ENCODE measurements at places on chromosomes 2 and 18.

GRCh38 chr2:29082804-29083495, 8.6 kb upstream of the PCARE start:
- no peak for DNase-seq

DNA sequence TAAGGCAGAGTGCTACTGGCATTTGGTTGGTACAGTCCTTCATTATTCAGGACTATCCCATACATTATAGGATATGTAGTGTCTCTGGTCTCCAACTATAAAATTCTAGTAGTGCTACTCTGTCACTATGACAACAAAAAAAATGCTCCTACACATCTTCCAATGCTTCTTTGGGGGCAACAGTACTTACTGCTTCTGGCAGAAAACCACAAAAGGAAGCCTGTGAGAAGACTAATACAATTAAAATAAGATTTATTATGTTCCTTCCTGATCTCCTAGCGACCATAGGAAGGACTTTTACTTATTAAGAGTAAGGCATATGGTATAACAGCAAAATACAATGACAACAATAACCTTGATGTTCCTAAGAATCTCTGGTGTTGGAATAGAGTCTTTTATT, 48.4 kb upstream of the CPO start:
- DNase-seq, result no peak

- no peak for DNase-seq
Observed at GRCh38 chr2:150689590-150689989, 202.1 kb upstream of the RND3 start.

DNA sequence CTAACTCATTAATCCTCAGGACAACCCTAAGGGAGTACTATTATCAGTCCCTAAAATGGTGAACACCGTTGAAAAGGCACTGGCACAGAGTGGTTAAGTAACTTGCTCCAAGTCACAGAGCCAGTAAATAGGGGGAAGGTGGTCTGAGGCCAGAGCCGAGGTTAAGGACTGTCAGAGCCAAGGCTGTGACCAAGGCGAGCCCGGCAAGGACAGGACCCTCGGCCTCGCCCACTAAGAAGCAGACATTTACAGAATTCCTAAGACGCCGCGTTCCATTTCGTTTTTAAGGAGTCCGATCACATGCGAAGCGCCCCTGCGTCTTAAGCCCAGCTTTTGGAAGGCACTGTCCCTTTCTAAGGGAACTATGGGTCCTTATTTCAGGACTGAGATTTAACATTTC, 1.1 kb downstream of the PDIA6 start:
- no peak for DNase-seq

DNA sequence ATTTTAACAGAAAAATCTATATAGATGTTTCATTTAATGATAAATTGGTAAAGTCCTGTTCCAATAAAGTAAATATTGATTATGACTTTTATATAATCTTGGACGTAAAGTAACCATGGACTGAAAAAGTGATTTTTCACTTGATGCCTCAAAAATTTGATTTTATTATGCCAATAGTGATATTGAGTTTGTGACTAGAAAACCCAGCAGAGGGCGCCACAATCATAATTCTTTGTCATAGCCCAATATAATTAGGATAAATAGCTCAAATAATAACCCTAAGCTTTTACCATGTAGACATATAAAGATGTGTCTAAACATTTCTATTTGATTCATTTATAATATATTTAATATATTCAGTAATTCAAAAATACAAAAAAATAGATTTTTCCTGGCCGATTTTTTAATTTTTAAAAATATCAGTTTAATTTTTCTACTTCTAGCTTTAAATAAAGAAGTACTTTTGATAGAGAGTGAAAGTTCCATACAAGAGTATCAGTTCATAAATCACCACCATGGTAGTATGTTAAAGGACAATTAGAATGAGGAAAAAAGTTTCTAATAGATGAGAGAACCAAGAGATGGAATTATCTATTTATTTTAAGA, 30.7 kb downstream of the CAMKMT start:
- DNase-seq, result peak; percentile 64

GRCh38 chr2:3442185-3442584, 62.7 kb downstream of the TRAPPC12 start:
- no peak for DNase-seq

- DNase-seq, result no peak
Observed at GRCh38 chr2:35391736-35392442, 963.7 kb upstream of the CRIM1 start.

GRCh38 chr2:12490641-12491040, 226.1 kb upstream of the TRIB2 start:
- no peak for DNase-seq

DNA sequence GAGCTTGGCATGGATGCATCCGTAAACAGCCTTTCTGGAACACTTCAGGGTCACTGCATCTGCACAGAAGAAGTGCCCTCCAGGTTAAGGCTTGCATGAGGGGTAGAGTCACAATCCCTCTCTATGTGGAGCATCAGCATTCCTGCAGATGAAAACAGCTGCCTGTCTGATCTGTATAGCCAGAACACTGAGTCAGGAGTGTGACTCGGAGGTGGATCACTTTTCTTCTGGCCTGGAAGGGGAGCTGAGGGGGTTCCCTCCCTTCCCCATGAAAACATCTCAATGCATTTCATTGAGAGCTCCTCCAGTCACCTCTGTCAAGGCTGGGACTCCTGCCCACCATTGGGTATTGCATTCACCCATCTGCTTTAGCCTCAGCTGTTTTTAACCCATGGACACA, 72.5 kb upstream of the SERPINE2 start:
- no peak for DNase-seq

DNA sequence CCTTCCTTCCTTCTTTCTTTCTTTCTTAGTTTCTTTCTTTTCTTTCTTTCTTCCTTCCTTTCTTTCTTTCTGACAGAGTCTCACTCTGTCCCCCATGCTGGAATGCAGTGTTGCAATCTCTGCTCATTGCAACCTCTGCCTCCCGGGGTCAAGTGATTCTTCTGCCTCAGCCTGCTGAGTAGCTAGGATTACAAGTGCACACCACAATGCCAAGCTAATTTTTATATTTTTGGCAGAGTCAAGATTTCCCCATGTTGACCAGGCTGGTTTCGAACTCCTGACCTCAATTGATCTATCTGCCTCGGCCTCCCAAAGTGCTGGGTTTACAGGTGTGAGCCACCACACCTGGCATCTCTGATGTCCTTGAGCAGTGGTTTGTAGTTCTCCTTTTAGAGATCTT, 48.5 kb downstream of the IL1R2 start:
- no peak for DNase-seq

GRCh38 chr2:39228413-39229209, 15.2 kb downstream of the CDKL4 start:
- DNase-seq, result no peak

GRCh38 chr2:10497797-10498251, 49.7 kb upstream of the ODC1 start:
- DNase-seq, result peak; percentile 29

GRCh38 chr2:180778291-180778690, 202.1 kb upstream of the UBE2E3 start:
- DNase-seq, result no peak

GRCh38 chr2:241136191-241136590, 13.1 kb downstream of the PASK start:
- no peak for DNase-seq

DNA sequence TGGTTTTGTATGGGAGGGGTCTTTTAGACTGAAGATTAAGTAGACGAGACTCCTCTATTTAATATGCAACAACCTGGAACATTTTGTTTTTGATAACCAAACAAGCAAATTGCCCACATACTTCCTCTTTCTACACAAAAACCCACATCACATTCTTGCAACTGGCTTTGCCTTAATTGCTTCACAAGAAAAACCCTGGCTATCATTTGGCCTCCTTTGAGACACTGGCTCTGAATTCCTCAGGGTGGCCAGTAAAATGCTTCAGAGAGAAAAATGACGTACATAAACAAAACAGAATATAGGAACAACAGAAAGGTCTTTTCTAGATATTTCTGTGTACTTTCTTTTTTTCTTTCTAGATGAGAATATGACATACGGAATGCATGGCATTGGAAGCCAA, 103.0 kb downstream of the TRIB2 start:
- DNase-seq, result no peak

DNA sequence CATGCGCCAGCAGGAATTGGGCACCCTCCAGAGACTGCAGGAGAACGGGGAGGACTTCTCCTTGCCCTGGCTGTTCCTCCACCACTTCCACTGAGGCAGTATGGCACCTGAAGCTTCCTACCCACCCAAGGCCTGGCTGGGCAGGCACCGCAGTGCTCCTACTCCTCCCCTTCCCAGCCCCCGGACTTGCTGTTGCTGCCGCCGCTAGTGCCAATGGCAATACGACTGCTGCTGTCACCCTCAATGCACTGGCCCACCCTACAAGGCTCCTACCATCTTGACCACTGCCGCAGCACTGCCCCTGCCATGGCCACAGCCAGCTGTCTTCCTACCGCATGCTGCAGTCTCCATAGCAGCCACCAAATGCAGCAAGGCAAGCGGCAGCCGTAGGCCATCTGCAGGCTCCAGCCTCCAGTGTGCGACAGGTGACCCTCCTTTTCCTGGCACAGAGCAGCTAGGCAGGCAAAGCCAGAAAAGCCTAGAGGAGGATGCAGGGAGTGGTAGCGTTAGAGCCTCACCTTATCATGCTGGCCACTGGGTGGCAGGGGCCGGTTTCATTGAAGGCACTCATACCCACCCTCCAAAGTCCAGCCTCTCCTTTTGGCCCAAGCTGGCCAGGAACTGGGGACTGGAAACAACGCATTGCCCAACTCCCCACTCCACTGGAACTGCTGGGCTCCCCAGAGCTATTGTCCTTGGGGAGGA, 47.4 kb upstream of the ANKRD62 start:
- no peak for DNase-seq

- DNase-seq, result no peak
Observed at GRCh38 chr2:224085246-224085645, 46.2 kb upstream of the SERPINE2 start.

DNA sequence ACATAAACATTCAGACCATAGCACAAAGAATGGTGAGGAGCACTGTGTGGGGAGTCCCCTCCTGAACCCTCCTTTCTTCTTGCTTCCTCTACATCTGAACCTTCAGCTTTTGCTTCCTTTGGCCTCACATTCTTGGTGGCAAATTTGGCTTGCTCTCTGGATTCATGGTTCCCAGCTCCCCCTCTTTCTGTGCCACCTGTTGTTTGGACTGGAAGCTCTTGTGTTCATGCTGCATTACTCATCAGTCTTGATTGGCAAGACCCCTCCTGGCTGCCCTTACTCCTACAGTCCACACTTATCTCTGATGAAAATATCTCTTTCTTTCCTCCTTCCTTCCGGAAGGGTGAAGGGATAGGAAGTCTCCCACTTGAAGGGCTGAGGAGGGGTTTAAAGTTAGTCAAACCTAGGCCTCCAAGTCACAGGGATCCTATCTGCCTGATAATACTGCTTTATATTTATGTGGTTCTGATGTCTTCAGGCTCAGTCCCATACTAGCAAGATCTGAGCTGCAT, 70.0 kb downstream of the MYO3B start:
- no peak for DNase-seq

DNA sequence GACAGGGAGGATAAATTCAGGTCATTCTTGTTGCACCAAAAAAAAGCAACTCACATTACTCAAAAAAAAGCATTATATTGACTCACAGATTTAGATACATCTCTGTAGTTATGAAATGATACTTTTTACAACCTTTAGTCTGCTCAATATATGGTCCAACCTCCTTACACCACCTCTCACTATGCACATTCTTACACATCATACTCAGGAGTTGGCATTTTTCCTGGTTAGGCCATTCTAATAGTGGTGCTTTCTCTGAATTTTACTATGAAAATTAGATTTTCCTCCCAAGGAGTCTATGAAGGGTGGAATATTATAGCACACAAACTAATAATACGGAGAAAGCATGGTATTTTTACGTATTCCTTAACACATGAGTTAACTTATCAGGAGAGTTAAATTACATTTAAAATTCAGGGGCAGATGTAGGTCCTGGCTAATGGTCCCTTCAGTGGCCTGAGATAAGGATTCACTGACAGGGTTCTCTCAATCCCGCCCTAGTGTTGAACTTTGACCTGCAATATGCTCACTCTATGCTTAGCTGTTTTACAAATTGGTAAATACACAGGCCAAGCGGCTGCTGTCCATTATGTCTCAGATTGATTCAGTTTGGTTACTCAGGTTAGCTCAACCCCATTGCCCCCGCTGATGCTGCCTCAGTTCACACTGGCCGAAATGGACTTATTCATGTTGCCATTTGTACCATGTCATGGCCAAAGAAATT, 153.6 kb downstream of the NCKAP5 start:
- DNase-seq, result no peak

DNA sequence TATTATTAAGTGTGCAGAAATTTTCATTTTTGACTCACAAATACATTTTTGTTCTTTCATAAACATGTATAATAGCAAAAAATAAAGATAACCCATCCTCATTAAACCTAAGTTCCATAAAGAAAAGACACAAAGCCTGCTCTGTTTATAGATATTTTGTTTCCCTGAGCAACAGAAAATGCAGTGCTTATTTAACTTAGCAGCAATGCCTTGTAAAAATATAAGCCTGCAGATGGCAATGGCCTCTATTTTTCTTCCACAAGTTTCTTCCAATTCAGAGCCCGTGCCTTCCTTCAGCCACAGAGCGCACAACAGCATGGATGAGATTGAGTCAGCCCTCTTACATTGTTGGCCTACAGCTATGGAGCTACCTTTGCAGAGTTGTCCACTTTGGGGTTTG, 43.6 kb downstream of the PKP4 start:
- DNase-seq, result no peak

GRCh38 chr2:56892382-56892781, 708.6 kb downstream of the CCDC85A start:
- DNase-seq, result no peak

DNA sequence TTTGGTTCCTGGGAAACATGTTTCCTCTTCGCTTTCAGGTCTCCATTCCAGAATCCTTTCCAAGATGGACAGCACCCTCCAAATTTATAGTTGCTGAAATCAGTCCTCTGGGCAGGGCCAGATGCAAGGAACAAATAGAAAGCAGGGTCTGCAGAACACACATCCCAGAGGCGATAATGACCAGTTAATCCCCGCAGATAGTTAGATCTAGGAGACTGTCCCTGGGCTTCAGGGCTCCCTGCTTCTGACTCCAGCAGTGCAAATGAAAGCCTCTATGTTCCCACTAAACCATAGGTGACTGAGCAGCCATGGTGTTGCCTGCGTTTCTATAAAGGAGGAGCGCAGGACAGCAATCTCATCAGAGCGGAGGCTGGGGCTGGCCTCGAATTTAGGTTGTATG, 38.7 kb downstream of the SRSF7 start:
- no peak for DNase-seq

DNA sequence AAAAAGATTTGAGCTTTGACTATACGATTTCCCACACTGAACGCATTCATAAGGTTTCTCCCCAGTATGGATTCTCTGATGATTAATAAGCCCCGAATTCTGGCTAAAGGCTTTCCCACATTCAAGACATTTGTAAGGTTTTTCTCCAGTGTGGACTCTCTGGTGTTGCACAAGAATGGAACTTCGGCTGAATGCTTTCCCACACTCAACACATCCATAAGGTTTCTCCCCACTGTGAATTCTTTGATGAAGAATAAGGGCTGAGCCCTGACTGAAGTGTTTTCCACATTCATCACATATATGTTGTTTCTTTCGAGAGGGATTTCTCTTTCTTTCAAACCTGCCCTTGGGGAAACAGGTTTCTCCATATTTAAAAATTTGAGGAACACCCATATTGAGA, 6.9 kb downstream of the ZNF24 start:
- no peak for DNase-seq

- no peak for DNase-seq
Observed at GRCh38 chr2:226690461-226691024, 109.1 kb downstream of the IRS1 start.
